ENCODE measurements at places on chromosomes 12 and 14. TPM values are rescaled to one million over a fixed set of nuclear protein-coding genes. Genes with fewer than 3 reads are reported as not detected.

GRCh38 chr12:114440270-114441038 lies 34.5 kb upstream of the TBX5 start:
- no peak for DNase-seq
- no peak overlapping the region for H3K27ac ChIP-seq
- H3K27me3 ChIP-seq, result peaks cover 11% of the 10 kb centered on the region
- H3K4me1 ChIP-seq, result no peaks in the 10 kb centered on the region
- no peaks in the 10 kb centered on the region for H3K36me3 ChIP-seq
- no peak overlapping the region for H3K4me3 ChIP-seq

DNA sequence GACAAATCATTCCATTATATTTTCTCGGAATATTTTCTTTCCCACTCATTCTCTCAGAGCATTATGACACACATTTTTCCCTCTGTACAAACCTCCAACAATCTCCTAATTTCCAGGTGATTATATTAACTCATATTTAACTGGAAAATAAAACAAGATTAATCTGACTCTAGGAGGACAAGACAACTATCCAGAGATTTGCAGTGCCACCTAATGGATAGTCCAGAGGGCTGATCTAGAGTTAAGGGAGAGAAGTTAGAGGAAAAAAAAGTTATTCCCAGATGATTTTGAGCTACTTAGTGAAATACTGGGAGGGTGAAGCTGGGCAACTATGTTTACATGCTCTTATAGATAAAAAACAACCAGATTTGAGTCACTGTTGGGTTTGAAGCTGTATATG lies 161.7 kb downstream of the ALX1 start:
- H3K27ac ChIP-seq, result no peak overlapping the region
- no peaks in the 10 kb centered on the region for H3K4me1 ChIP-seq
- no peaks in the 10 kb centered on the region for H3K27me3 ChIP-seq
- no peak overlapping the region for H3K4me3 ChIP-seq
- no peaks in the 10 kb centered on the region for H3K36me3 ChIP-seq
- DNase-seq, result no peak

DNA sequence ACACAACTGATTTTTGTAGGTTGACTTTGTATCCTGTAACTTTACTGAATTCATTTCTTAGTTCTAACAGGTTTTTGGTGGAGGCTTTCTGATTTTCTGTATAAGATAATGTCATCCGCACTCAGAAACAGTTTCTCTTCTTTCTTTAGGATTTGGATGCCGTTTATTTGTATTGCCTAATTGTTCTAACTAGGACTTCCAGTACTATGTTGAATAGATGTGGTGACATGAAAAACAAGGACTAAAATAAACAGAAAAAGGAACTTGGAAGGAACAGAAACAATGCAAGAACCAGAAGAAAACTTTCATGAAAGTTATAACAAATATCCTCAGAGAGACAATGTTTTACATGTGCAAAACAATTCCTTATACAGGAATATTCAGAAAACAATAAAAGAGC lies 100.3 kb downstream of the GTF2A1 start:
- H3K36me3 ChIP-seq, result no peaks in the 10 kb centered on the region
- DNase-seq, result no peak

- H3K27ac ChIP-seq, result no peak overlapping the region
- H3K4me3 ChIP-seq, result no peak overlapping the region
- no peak for DNase-seq
- H3K36me3 ChIP-seq, result peaks cover 50% of the 10 kb centered on the region
These were observed 18.6 kb downstream of the INTS13 start for GRCh38 chr12:26919216-26919555.

DNA sequence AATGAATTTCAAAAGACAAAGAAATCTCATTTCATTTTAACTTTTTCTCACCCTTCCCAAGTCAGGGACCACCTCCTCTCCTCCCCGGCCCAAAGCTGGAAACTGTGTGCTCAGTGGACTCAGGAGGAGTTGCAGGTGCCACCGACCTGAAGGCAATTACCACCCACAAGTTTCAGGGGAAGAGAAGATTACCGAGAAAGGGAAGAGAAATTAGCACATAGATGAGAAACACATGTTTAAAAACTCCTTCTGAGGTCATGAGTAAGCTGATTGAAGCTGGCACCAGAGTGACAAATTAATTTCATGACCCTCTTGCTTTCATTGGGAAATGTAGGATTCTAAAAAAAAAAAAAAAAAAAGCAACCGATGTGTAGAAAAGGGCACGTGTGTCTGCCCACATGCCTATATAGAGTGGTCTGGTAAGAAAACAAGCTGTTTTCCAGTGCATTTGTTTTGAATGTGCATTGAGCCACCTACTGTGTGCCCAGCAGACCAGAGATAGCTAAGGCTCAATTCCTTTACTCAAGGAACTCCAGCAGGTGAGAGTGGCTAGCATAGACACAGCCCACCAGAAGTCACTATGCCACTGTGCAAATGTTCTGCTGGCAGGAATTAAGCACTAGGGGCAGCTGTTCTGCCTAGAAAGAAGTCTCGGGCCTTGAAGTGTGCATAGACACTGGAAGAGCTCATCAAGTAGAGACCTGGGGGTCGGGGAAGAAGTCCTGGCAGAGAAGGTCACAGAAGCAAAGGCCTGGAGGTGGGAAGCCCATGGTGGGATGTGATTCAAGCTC lies 30.5 kb downstream of the DPF3 start:
- H3K27ac ChIP-seq, result no peak overlapping the region
- no peak overlapping the region for H3K4me3 ChIP-seq
- no peak for DNase-seq
- H3K36me3 ChIP-seq, result no peaks in the 10 kb centered on the region

GRCh38 chr12:121333747-121334146 lies 18.5 kb downstream of the ANAPC5 start:
- H3K36me3 ChIP-seq, result peaks cover 69% of the 10 kb centered on the region
- H3K27ac ChIP-seq, result no peak overlapping the region
- H3K27me3 ChIP-seq, result no peaks in the 10 kb centered on the region
- H3K4me3 ChIP-seq, result no peak overlapping the region
- no peak for DNase-seq

- H3K27me3 ChIP-seq, result no peaks in the 10 kb centered on the region
- H3K4me1 ChIP-seq, result no peaks in the 10 kb centered on the region
- H3K4me3 ChIP-seq, result no peak overlapping the region
- no peak overlapping the region for H3K27ac ChIP-seq
These were observed 24.4 kb downstream of the BRI3BP start for GRCh38 chr12:125017801-125018200.

DNA sequence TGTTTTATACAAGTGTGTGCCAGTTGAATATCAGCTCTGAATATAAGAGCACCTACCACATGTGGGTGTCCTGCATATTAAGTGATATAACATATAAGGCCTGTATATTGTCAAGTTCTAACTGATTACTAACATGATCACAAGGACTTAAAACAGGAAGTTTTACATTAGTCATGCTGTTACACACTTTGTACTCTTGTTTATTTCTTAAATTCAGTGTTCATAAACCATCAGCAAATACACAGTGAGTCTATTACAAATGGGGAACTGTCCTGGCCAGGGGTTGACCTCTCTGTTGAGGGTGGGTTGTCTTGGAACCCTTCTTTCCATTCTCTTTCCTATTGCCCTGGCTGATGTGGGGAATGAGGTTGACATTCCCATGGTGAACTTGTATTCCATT lies 19.1 kb downstream of the HELB start:
- no peak overlapping the region for H3K4me3 ChIP-seq
- no peak for DNase-seq
- no peaks in the 10 kb centered on the region for H3K4me1 ChIP-seq
- H3K36me3 ChIP-seq, result peaks cover 60% of the 10 kb centered on the region
- no peaks in the 10 kb centered on the region for H3K27me3 ChIP-seq

- no peaks in the 10 kb centered on the region for H3K36me3 ChIP-seq
- no peak for DNase-seq
- H3K27me3 ChIP-seq, result no peaks in the 10 kb centered on the region
- H3K4me3 ChIP-seq, result no peak overlapping the region
- no peaks in the 10 kb centered on the region for H3K4me1 ChIP-seq
These were observed 82.2 kb downstream of the LLPH start for GRCh38 chr12:66048218-66048834.

GRCh38 chr12:18400186-18400585 lies 138.9 kb downstream of the PIK3C2G start:
- no peak overlapping the region for H3K4me3 ChIP-seq
- no peaks in the 10 kb centered on the region for H3K36me3 ChIP-seq
- H3K4me1 ChIP-seq, result no peaks in the 10 kb centered on the region
- DNase-seq, result no peak

- DNase-seq, result no peak
- H3K27ac ChIP-seq, result no peak overlapping the region
- peaks cover 58% of the 10 kb centered on the region for H3K27me3 ChIP-seq
- H3K4me3 ChIP-seq, result no peak overlapping the region
- H3K36me3 ChIP-seq, result no peaks in the 10 kb centered on the region
These were observed 4.3 kb downstream of the PAX9 start for GRCh38 chr14:36665887-36666415.

DNA sequence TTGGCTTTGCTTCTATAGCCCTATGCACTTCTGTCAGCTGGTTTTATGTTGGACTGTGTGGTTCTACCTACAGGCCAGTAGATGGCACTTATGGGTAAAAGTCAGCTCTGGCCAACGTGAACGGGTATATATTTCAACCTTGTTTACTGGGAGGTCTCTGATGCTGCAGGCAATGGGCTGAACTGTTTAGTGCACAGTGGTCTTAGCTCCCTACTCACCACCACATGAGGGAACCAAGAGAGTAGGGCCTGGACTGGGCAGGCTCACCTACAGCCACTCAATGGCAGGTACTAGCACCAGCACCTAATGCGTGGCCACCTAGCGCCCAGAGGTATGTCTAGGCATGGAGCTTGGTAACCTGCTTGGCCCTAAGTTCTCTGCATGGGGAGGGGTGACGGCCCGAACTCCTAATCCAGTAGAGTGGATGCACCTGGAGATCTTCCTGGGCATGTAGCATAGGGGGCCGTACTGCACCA lies 481.8 kb downstream of the TMEM117 start:
- no peak for DNase-seq
- no peak overlapping the region for H3K4me3 ChIP-seq
- no peaks in the 10 kb centered on the region for H3K36me3 ChIP-seq
- H3K27me3 ChIP-seq, result no peaks in the 10 kb centered on the region

Gene CCDC175
- total RNA-seq, result not detected

Gene ADIPOR2
- 44.0 TPM for total RNA-seq

Gene KRT79
- total RNA-seq, result not detected

Gene STYK1
- total RNA-seq, result 2.4 TPM

Gene C3AR1
- 9.5 TPM for total RNA-seq

Gene RDH12
- total RNA-seq, result not detected

Measured in natural killer cell (primary cell).